NCI-H1105 (cell line): ENCODE measurements at places on chromosomes 2 and 18.

- peak; percentile 11 for DNase-seq
These were observed 3.6 kb downstream of the STARD7 start for GRCh38 chr2:96204836-96205624.

DNA sequence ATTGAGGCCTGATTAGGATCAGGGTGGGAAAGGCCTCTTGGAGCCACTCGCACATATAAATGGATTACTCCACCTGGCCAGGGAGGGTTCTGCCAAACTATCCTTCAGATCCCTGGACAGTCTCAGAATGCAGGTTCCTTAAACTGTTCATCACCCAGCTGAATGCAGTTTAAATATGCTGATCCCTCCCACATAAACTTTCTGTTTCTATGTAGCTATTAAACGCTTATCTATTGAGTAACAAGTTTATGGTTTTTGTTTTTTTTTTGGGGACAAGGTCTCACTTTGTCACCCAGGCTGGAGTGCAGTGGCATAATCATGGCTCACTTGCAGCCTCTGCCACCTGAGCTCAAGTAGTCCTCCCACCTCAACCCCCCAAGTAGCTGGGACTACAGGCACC is 1.9 kb downstream of the CAD start:
- DNase-seq = no peak

GRCh38 chr18:5250603-5251002 is 44.9 kb downstream of the ZBTB14 start:
- DNase-seq = no peak

- DNase-seq = no peak
These were observed 181.5 kb upstream of the ZFP36L2 start for GRCh38 chr2:43407935-43408334.

DNA sequence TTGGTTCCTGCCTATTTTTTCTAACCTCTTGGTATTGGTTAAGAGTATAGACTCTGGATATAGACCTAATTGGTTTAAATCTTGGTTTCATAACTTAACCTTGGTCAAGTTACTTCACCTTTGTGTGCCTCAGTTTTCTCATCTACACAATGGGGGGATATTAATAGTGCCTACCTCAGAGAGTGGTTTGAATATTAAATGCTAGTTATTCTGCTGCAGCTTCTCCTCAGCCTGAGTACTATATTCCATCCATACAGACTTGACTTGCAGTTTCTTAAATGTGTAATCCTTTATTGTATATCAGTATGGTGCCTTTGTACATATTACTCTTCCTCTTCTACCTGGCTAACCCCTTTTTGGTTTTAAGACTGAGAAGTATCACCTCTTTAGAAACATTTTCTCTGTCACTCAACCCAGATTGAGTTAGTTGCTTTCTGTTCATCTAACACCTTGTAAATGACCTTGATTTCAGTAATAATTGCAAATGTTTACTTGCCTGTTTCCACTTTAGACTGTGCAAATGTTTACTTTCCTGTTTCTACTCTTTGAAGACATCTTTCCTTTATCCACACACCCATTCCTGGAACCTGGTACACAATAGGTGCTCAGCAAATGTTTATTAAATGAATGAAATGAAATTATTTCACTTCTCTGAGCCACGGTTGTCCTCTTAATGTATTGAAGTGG is 6.6 kb downstream of the ACVR2A start:
- no peak for DNase-seq

DNA sequence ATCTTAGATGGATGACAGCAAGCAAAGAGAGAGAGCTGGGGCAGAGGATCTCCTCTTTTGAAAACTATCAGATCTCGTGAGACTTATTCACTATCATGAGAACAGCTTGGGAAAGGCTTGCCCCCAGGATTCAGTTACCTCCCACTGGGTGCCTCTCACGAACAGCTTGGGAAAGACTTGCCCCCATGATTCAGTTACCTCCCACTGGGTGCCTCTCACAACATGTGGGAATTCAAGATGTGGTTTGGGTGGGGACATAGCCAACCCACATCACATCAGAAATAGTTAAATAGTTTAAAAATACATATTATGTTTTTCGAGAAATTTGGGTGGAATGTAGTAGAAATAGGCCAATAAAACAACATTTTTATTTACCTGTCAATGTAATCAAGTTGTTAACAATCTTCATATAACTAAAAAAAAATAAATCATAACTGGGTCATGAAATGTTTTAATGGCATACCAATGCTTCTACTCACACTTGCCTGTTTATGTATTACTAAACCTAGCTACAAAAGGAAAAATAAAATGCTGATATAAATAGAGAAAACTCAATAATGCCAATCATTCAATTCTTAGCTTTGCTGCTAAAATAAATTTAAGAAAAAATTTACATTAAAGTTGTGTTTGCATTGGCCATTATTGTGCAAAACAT is 608.9 kb downstream of the SUCLG1 start:
- DNase-seq = no peak

- DNase-seq = no peak
These were observed 26.5 kb upstream of the RTN4 start for GRCh38 chr2:55076721-55077120.

- DNase-seq = no peak
These were observed 270.9 kb upstream of the FIGN start for GRCh38 chr2:164006704-164007103.

DNA sequence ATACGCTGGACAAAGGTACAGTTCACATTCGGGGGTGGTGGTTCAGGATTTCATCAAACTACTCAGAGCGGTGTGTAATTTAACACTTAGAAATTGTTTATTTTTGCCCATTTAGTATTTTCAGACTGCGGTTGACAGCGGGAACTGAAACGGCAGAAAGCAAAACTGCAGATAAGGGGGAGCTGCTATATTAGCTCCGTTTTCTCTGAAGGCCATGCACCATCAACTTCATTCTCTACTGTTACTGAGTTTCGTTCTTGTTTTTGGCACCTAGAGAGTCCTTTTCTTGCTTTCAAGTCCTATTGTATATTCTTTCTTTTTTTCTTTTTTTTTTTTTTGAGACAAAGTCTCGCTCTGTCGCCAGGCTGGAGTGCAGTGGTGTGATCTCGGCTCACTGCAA is 121.5 kb upstream of the SP3 start:
- DNase-seq = no peak

DNA sequence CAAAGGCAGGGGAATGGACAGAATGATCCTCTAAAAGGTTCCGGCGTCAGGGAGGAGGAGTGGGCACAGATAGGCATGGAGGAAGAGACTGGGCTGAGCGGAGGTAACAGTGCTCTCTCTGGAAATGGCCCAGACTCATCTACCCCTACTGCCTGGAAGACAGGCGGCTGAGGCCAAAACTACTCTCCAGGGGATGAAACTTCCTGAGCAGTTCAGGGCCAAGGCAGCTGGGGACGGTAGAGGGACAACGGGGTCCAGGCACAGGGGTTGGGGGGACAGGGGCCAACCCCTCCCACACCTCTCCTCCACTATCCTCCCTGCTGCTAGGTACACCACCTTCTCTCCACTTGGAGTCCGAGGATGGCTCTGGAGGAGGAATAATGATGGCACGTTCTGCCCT is 94.3 kb downstream of the TNS1 start:
- no peak for DNase-seq

DNA sequence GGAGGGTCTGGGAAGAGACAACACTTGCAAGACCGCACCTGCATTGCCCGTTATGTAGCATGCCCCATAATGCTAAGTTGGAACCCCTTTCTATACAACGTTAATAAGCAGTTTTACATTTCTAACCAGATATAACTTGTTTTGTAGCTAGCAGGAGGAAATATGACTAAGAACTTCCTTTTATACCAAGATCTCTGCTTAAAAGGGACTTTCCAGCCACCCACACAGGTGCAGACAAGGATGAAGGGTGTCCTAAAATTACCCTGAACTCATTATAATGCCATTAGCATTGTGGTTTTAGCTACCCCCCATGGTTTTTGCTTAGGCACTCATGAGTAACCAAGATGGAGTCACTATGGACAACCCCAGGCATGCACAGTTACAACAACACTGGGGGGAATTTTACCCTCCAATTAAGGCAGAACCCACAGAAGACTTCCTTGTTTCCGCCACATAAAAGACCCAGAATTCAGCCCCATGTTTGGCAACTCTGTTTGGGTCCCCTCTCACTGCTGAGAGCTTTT is 362.8 kb downstream of the CBLN2 start:
- DNase-seq = no peak

DNA sequence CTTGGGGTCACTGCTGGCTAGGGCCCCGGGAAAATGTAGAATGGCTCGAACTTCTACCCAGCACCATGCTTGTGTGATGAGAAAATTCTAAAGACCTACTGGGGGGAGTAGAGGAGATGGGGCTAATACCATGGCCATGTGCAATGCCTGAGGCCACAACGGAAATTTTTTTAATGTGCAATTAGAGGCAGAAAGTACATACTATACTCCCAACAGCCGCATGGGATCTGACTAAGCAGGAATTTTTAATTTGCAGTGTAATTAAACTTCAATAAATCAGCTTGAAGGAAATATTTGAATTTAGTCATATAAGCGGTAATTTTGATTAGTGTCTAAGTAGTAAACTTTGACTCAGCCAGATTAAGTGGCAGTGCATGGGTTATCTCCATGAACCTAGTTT is 53.2 kb upstream of the CNGA3 start:
- DNase-seq = no peak

- no peak for DNase-seq
These were observed 29.2 kb upstream of the PPP4R1 start for GRCh38 chr18:9643549-9643948.

- no peak for DNase-seq
These were observed 203.0 kb upstream of the EPHA4 start for GRCh38 chr2:221775096-221775495.

DNA sequence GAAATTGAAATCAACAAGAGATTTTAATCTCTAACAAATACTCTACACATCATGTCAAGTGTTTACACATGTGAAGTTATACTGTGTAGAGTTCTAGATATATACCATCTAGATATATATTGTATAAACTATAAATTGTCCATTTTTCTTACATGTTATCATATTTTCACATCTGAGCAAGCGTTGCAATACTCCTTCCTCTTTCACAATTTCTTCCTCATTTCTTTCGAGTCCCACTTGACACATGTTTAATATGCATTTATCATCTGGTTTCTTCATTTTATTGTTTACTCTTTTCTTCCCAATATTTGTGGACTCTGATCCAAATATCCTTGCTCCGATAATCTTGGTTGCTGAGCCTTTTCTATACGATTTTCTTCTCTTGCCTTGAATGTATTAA is 50.2 kb downstream of the UNC80 start:
- no peak for DNase-seq

DNA sequence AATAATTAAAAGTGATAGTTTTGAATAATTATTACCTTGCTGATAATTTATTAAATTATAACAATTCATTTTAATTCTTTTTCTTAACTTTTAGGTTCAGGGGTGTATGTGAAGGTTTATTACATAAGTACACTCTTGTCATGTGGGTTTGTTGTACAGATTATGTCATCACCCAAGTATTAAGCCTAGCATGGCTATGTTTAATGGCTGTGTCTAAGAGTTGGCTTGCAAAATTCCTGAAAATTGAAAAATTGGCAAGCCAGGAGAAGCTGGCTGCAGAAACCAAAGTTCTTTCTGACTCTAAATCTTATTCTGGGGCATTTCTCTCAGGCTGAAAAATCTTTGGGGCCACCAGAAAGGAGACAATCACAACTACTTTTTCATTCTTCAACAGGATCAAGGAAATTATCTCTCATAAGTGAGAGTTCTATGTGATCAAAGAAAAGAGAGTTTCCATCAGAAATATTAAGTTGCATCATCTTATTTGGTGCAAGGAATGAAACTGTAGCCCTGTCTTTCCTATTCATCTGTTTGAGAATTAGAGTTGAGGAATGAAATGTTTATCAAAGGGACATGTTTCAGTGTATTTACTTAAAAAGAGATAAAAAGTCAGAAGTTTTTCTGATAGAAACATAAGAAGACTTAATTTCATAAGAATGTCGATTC is 412.1 kb upstream of the CDH2 start:
- no peak for DNase-seq

- DNase-seq = no peak
These were observed 894 bp upstream of the GCC2 start for GRCh38 chr2:108447947-108448677.

DNA sequence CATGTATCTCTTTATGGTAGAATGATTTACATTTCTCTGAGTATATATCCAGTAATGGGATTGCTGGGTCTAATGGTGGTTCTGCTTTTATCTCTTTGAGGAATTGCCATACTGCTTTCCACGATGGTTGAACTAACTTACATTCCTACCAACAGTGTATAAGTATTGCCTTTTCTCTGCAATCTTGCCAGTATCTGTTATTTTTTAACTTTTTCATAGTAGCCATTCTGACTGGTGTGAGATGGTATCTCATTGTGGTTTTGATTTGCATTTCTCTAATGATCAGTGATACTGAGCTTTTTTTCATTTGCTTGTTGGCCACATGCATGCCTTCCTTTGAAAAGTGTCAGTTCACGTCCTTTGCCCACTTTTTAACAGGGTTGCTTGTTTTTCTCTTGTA is 55.1 kb downstream of the CYTIP start:
- no peak for DNase-seq

- DNase-seq = no peak
These were observed 13.3 kb upstream of the FAP start for GRCh38 chr2:162256591-162256991.

DNA sequence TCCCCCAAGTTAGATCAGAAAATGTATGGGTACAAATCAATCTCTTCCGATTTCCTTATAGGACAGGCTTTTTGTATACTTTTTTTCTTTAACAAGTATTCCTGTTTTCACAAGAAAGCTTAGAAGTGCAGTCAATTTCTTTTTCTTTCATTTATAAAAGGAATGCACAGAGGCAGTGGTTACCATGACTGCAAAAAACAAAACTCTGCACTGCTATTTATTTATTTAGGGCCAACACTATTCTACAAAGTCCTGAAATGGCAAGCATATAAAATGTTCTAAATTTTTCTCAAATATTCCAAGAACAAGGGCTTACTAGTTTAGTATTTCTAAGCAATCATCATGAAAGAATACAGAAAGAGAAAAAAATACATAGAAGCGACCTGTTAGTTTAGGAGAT is 22.2 kb downstream of the ATAD2B start:
- DNase-seq = no peak

DNA sequence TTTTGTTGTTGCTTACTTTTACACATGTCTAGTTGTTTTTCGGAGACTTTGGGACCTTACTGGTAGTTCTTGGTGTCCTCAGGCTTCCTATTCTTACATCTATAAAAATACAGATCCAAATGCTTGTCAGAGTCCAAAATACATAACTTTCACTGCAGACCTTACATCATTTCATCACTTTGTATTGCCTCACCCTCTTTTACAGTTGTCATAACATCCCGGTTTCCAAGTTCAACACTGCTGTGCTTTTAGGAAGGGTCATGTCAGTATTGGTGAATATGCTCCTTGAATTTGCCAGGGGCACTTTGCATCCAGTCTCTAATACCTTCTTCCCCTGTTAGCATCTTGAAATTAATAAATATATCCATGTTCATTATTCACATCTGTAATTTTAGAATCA is 518.2 kb upstream of the RAB12 start:
- no peak for DNase-seq

GRCh38 chr18:56873441-56874140 is 222.4 kb downstream of the WDR7 start:
- DNase-seq = no peak
